Iris pigment epithelial cell (primary cell): ENCODE measurements at places on chromosomes 3 and 15.

DNA sequence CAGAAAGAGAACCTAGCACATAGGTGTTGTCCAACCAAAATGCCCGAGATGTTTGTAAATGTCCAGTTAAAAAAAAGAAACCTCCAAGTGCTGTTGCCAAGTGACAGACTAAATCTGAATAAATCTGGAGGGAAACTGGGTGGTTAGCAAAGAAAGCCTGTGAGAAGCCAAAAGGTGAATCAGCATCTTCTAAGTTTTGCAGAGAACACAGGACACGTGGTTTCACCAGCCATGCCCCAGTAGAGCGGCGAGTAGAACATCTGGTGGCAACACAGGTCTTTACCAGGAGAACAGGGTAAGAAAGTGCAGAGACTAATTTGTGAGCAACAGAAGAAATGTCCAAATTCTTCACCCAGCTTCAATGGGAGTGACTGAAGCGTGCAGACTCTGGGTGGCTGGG is 986.0 kb downstream of the ROBO2 start:
- no peak for DNase-seq

DNA sequence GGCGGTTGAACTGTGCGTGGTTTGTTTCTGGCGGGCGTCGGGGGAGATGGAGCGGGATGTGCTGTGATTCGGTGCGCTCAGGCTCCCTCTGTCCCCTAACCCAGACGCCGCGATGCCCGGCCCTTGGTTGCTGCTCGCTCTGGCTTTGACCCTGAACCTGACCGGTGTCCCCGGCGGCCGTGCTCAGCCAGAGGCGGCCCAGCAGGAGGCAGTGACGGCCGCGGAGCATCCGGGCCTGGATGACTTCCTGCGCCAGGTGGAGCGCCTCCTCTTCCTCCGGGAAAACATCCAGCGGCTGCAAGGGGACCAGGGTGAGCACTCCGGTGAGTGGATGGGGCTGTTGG is 1.2 kb downstream of the TRH start:
- DNase-seq, result no peak

DNA sequence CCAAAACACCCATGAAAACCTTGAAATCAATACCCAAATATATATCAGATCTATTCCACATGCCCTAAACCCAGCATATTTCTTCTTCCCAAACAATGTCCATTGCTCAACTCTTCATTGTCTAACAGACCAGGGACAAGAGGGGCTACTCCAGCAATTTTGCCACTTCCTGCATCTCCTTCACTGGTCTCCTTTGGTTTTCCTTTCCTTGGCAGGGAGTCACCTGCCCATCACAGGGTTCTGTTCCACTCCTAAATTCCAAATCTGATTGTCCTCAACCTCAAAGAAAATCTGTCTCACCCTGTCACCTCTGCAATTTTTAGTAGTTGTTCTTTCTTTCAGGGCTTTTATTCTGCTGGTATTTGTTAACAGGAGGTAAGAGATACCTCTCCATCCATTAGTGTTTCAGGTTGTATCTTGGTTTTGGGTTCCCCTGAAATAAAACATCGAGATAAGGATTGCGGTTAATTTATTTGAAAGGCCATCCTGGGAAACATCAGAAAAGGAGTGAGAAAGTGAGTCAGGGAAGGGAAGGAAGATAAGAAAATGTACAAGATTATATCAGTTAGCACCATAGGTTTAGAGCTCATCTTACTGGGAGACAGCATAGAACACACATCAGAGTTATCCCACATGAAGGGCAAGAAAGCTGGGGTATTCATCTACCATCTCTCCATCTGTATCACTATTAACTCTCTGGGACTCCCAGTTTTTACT is 13.6 kb downstream of the ZBED2 start:
- DNase-seq, result no peak

DNA sequence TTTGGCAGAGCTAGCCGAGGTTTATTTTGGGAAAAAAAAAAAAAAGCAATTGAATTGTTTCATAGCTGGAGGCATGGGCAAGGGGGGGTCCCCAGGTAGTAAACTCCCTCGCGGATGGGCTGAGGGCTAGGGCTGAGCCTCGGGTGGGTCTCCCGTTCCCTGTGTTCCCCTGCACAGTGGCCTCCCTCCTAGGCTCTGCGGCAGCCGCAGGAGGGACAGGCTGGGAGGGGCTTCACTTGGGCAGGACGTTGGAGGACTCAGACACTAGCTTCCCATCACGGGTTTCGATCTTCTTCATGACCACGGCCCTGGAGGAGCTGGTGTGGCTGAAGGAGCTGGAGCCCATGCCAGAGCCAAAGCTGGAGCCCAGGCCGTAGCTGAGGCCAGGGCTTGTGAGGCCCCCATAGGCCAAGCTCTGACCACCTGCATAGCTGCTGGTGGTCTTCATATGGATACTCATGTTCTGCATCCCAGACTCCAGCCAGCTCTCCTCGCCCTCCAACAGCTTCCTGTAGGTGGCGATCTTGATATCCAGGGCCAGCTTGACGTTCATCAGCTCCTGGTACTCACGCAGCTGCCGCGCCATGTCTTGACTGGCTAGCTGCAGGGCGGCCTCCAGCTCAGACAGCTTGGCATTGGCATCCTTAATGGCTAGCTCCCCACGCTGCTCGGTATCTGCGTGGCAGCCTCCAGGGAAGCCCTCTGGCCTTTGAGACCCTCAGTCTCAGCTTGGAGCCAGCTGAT is 64.0 kb upstream of the CDAN1 start:
- no peak for DNase-seq

DNA sequence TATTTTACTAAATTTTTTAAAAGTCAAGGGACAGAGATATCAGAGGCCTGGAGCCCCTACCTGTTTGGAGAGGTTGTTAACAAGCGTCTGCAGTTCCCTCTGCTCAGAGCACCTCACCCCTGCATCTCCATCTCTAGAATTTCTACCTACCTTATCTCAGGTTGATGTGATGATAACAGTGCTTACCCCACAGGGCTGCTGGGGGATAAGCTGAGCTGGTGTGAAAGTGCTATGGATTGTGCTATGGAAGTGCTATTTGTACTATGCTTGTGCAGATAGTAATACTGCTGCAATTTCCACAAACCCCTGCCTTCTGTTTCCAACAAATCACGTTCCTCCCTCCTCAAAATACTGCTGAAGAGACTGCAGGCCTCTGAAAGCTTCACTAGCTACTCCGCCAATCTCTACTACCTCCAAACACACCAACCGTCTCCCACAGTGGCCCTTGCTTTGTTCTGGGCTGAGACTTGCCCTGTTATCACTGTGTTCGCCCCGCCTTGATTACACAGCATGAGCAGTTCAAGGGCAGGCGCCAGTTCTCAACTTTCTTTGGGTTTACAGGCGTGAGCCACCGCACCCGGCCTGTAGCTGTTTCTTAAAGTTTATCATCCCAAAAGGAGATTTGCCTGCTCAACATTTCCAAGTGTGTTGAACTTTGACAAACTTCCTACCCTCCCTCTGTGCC is 28.4 kb upstream of the PARL start:
- DNase-seq, result no peak

DNA sequence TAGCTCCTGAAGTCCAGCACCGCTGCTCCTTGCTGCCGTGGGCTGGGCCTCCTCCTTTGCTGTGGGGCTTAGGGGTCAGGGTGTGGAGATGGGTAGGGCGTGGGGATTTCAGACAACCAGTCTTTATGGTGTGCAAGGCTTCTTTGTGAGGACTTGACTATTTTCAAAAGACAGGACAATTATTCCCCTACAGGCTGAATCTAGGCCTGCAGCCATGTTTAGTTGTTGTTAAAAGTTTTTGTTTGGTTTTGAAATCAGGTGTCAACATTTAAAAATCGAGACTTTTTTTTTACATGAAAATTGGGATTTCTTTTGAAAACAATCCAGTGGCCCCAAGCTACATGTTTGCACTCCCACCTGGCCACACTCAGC is 10.6 kb downstream of the RPL32 start:
- no peak for DNase-seq

- DNase-seq, result peak; percentile 40
Observed at GRCh38 chr15:42992626-42993025, 72.0 kb upstream of the TTBK2 start.

- no peak for DNase-seq
Observed at GRCh38 chr3:141986548-141987107, 110.2 kb downstream of the ATP1B3 start.

DNA sequence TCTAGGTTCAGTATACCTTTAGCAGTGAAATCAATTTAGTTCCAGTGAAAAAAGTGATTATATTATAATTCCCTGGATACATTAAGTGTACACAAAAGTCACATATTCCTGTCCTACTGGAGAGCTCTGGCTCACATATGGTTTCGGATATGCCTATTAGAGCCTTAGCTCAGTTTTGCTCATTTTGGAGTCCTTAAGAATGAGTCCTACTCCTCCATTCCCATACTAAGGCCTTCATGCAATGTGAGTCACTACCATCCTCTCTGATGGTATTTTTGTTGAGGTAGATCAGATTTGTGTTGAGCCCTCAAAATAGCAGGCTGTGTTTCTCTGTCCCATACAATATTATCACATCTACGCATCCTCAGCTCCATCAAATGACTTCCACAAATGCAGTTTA is 294.2 kb upstream of the COL8A1 start:
- no peak for DNase-seq

- DNase-seq, result no peak
Observed at GRCh38 chr15:56963710-56964109, 45.3 kb downstream of the TCF12 start.

DNA sequence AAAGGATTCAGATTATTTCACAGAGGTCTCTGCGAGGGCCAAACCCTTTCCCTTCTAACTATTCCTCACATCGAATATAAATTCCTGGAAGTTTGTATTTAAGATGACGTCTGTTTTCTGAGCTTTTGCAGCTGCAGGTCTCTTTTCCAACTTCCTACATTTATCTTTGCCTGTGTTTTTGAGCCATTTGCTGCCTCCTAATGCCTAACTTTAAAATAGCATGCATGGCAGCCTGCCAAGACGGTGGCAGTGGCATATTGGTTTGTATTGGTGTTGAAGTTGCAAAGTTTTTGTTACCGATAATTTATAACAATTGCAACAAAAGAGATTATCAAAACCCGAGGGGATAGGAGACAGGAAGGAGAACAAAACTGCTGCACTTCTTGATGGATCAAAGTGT is 187.1 kb upstream of the DNAJC19 start:
- peak; percentile 59 for DNase-seq

GRCh38 chr3:113243846-113244245 is 32.5 kb downstream of the BOC start:
- DNase-seq, result no peak

GRCh38 chr3:41652931-41653330 is 309.0 kb downstream of the ULK4 start:
- peak; percentile 22 for DNase-seq

DNA sequence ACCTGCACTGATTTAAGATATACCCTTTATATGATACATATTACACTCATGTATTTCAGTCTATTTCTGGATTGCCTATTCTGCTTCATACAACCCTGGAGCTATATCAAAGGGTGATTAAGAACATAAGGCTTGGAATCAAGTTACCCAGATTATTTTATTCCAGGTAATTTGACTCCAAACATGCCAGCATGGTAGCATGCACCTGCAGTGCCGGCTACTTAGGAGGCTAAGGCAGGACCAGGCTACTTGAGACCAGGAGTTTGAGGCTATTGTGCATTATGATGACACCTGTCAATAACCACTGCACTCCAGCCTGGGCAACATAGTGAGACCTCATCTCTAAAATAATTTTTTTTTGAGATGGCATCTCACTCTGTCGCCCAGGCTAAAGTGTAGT is 50.4 kb upstream of the NEO1 start:
- no peak for DNase-seq

- peak; percentile 75 for DNase-seq
Observed at GRCh38 chr3:182908471-182908870, 71.9 kb downstream of the DCUN1D1 start.

- peak; percentile 84 for DNase-seq
Observed at GRCh38 chr15:49235446-49236124, 65.5 kb downstream of the GALK2 start.

DNA sequence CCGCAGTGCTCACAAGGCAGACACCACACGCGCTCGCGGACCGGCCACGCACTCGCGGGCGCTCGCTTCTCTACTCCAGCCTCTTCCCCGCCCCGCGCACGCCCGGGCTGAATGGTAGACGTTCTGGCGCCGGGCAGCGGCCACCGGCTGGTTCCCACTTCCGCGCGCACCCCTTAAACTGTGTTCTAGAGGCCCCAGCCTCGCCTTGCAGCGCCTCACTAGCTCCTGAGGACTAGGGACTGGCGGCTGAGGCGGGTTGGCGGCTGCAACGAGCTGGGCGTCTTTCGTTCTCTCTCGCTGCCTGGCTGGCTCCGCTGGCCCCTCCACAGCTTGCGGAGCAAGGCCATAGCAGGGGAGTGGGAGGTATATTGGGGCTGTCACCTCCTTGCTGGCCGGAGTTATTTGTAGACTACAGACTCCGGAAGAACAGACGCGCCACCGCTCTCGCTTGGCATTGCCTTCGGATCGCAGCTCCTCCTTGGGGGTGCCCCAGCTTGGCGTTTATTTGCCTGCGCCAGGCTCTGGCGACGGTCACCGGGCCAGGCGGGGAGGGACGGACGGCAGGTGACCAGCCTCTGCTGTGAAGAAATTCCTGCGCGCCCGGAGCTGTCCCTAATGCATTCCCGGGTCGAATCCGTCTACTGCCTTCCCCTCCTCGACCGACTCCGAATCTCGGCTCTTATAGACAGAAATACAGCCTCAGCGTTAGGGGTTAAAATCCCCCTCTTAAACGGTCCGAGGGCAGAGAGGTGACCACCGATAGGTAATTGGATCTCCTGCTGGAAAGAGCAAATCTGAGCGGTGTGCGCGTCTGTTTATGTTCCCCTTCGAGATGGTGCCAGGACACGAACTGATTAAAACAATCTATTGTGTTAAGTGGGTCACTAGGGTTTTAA is 1.3 kb downstream of the GREM1 start:
- DNase-seq, result no peak

- DNase-seq, result peak; percentile 69
Observed at GRCh38 chr15:34808016-34808415, 12.7 kb upstream of the ACTC1 start.

DNA sequence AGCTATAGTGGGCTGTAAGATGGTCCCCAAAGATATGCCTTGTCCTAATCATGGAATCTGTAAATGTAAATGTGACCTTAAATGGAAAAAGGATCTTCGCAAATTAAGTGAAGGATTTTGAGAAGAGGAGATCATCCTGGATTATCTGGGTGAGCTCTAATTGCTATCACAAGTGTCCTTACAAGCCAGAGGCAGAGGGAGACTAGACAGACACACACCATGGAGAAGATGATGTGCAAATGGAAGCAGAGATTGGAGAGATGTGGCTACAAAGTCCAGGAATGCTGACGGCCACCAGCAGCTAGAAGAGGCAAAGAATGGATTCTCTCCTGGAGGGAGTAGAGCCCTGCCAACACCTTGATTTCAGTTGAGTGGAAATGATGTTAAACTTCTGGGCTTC is 102.3 kb upstream of the PROK2 start:
- no peak for DNase-seq

GRCh38 chr15:67225336-67225735 is 29.1 kb downstream of the AAGAB start:
- peak; percentile 87 for DNase-seq

- DNase-seq, result no peak
Observed at GRCh38 chr3:59675495-59675894, 625.7 kb upstream of the CFAP20DC start.

- DNase-seq, result no peak
Observed at GRCh38 chr3:126956866-126957650, 25.9 kb upstream of the PLXNA1 start.

- no peak for DNase-seq
Observed at GRCh38 chr3:124014366-124014942, 22.5 kb upstream of the ROPN1 start.

GRCh38 chr15:90141646-90142045 is 39.4 kb upstream of the IDH2 start:
- DNase-seq, result peak; percentile 48

- peak; percentile 66 for DNase-seq
Observed at GRCh38 chr3:4417449-4417848, 49.6 kb downstream of the SUMF1 start.

GRCh38 chr3:12622335-12622734 is 41.6 kb downstream of the RAF1 start:
- DNase-seq, result no peak
